NCI-H460 (cell line): ENCODE measurements at places on chromosomes 12 and 14.

- peak; percentile 48 for DNase-seq
Measured at GRCh38 chr14:35534873-35535482, 1.0 kb downstream of the INSM2 start.

- no peak for DNase-seq
Measured at GRCh38 chr14:79614448-79614847, 596.9 kb downstream of the DIO2 start.

- no peak for DNase-seq
Measured at GRCh38 chr12:104998423-104999346, 12.6 kb downstream of the NOPCHAP1 start.

GRCh38 chr12:14913381-14913781 lies 25.0 kb downstream of the ERP27 start:
- no peak for DNase-seq

DNA sequence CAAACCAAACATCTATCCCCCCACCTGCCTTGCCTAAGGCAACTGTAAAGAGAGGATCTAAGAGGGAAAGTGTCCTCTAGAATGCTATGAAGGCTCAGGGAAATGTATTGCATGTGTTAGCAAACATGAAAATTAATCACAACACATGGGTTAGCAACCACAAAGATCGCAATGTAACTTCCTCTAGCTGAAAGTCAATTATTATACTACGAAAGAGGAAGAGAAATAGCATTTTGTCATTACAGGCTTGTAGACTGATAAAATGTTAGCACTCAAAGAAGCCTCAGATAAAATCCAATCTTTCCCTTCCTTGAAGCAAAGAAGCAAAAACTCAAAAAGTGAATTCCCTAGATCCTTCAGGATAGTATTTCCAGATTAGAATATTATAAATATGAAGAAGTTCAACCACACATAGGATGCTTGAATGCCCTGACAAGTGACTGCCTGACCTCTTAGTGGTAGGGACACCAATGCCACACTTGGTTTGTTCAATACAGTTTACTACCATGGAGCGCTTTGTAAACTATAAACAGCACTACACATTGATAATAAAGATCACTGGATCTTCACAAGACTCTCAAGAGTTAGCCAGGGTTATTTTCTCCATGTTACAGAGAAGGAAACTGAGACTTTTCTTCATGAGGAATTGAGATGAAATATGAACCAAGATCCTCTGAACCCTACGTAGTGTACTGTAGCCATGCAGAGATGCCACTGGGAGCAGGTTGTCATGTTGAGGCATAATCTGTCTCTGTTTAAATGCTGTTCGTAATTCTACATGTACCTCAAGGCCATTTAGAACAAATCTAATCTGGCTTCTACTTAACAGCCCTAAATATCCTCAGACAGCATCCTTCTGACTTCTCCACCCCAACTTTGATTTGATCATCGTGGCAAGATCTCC lies 100.7 kb downstream of the ITPR2 start:
- DNase-seq, result no peak

GRCh38 chr12:78120866-78121560 lies 290.3 kb downstream of the NAV3 start:
- peak; percentile 33 for DNase-seq

GRCh38 chr14:60085085-60085484 lies 6.6 kb upstream of the PCNX4 start:
- no peak for DNase-seq

GRCh38 chr14:87629788-87630187 lies 363.2 kb downstream of the GALC start:
- no peak for DNase-seq

GRCh38 chr12:108514468-108514972 lies 557 bp upstream of the FICD start:
- no peak for DNase-seq

DNA sequence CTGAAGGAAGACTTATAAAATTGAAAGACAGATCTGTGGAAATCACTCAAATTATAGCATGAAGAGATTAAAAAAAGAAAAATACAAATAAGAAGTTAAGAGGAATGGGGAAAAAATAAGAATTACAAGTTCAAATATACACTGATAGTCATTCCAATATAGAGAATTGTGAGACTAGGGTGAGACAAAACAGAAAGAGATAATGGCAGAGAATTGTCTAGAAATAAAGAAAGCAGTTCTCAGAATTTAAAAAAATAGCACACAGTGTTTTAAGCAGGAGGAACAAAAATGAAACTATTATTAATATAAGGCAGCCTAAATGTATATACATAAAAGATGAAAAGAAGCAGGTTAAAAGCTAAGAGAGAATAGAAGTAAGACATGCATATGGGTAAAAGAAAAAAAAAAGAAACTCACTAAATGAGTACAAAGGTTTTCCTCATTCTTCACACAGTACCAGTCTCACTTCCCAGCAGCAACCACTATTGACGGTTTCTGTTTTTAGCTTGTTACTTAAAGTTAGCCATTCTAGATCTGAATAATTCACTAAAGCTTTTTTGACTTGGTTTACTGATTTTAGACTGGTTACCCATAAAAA lies 31.1 kb downstream of the SLC38A4 start:
- no peak for DNase-seq

- DNase-seq, result no peak
Measured at GRCh38 chr14:98947911-98948595, 323.9 kb downstream of the BCL11B start.

- no peak for DNase-seq
Measured at GRCh38 chr14:102479777-102480176, 29.8 kb downstream of the ANKRD9 start.

GRCh38 chr14:102279282-102279681 lies 25.7 kb downstream of the MOK start:
- no peak for DNase-seq

GRCh38 chr14:35631071-35631805 lies 97.3 kb downstream of the INSM2 start:
- DNase-seq, result no peak

DNA sequence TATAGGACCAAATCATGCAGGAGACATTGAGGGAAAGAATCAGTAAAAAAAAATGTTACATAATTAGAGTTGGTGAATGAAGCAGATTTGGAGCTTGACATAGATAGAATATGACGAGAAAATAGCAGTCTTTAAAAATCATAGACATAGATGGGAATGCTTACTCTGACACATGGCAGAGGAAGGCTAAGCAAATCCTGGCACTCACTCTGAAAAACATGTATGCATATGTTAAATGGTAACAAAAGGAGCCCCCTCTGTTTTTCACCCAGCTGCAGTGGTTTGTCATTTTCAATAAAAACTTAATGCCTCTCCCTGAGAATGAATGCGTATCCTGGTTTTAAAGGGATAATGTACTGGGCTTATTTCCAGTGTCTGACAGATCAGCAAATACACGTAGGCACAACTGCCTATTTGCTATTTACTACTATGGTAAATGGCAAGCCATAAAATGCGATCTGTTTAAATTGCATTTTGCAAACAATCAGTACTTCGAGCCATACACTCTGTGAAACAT lies 561.2 kb upstream of the SEL1L start:
- no peak for DNase-seq

- DNase-seq, result no peak
Measured at GRCh38 chr14:75476274-75476995, 45.8 kb upstream of the BATF start.

DNA sequence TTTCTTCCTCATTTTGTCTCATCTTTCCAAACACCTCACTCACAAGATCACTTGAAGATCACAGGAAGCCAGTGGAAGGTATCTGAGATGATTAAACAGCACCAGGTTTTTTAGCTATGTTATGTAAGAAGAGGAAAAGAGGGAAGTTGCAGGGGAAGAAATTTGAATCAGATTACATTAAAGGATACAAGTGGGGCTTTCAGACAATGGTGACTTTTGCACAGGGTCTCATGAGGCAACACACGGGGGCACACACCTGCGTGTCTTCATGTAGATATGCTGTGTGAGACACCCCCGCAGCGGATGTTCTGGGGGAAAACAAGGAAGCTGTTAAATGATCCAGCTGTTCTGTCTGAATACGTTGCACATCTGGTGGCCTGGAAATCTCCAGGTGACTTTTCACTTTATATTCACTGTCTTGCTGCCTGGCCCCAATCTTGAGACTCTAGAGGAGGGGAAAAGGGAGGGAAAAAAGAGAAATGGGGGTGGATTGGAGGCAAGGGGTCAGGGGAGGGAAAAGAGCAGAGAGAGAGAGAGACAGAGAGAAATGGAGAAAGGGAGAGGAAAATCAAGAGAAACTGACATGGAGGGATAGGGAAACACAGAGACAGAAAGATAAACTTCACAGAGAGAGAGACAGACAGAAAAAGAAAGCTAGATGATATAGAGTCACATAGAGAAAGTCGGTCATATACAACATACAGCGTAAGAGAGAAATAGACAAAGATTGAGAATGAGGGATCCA lies 36.3 kb upstream of the PPP1CC start:
- no peak for DNase-seq

DNA sequence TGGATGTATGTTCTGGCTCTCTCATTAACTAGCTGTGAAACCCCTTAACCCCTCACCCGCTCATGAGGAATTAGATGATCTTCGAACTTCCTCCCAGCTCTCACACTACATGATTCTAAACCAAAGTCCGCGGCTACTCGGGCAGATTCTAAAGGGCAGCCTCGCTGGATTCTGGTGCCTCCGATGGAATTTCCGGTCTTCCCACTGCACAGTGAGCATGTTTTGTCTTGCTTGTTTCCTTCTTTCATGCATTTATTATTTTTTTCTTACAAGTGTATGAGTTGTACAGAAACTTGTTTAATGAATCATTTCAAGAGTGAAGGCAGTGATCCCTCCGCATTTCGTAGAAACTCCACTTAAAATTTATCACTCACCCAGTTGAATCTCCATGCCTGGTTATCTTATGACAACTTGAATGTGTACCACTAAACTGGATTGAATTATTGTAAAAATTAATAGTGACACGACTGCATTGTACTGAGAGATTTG lies 4.5 kb upstream of the HCAR3 start:
- DNase-seq, result no peak

GRCh38 chr12:89525305-89525823 lies 483 bp downstream of the POC1B start:
- DNase-seq, result no peak

DNA sequence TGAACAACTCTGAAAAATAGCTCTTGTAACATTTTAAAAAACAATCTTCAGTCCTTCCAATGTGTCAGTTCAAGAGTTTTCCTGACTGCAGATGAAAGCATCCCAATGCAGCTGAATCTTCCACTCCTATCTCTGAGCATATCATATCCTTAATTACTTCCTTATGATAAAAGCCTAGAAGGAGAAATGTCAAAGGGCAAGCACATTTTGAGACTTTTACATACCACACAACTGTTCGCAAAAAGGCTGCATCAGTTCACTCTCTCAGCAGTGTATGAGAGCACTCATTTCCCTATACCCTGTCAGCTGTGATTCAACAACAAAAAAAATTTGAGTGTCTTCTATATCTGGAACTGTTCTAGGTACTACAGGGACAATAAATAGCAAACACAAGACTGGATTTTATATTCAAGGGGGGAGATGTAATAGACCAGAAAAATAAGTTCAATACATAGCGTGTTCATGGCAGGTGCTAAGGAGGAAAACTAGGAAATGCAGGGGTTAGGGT lies 66.1 kb downstream of the ACADS start:
- DNase-seq, result no peak

DNA sequence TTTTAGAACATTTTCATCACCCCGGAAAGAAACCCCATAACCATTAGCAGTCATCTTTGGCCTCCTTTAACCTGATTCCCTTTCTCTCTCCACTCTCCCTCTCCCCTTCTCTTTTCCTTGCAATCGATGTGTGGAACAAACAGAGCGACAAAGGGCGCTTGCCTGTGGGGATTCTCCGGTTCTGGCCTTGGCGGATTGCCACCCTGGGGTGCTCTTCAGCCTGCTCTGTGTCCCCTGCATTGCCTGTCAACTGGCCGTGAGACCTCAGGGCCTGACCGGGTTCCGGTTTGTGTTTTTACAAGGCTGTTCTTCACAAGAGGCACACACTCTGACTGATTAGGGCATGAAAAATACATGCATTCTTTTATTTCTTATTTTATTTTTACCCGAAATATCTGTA lies 27.8 kb downstream of the LRTM2 start:
- no peak for DNase-seq

GRCh38 chr12:6647083-6647604 lies at the start of gene ACRBP:
Gene ACRBP, minus strand, starts transcription at chr12:6647432. Its CDS starts 66 bp downstream, at chr12:6647366.
- peak; percentile 27 for DNase-seq

DNA sequence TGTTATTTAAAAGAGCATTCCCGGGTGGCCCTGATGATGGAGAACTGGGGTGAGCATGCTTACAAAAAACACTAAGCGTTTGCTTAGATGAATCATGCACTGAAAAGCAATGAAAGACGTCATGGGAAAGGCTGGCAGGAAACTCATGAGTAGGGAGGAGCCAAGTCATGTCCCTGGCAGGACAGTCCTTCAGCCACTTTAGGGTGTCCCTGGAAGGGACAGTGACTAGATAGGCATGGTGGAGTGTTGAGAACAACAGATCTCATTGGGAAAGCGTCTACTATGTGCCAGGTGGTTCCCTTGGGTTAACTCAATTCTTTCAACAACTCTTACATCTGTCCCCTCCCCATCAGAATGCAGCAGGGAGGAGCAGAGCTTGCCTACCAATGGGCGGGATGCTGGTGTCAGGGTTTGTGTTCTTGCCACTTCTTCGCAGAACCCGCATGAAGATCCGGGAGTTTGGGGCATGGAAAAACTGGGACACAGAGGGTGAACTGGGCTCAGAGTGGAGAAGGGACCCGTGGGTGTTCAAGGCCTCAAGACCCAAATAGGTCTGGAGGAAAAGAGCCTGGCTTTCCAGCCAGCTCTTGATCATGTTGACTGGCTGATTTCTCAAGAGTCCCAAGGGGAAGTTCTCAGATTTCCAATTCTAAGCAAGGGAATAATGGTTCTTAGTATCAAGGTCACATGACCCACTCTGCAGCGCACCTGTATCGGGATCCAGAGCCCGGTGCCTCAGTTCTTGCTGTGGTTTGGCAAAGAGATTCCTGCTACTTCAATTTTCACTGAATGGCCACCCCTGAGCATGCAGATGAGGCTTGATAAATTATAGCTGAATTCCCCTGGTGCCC lies 653.9 kb upstream of the TBX3 start:
- peak; percentile 92 for DNase-seq

GRCh38 chr12:112978163-112979040 lies at the start of gene OAS2:
Gene OAS2, plus strand, starts transcription at chr12:112978519. Its CDS starts 90 bp downstream, at chr12:112978609.
- DNase-seq, result peak; percentile 25

- no peak for DNase-seq
Measured at GRCh38 chr14:58722441-58722840, 84.7 kb downstream of the DACT1 start.
